ENCODE measurements at places on chromosomes 7 and 10.

DNA sequence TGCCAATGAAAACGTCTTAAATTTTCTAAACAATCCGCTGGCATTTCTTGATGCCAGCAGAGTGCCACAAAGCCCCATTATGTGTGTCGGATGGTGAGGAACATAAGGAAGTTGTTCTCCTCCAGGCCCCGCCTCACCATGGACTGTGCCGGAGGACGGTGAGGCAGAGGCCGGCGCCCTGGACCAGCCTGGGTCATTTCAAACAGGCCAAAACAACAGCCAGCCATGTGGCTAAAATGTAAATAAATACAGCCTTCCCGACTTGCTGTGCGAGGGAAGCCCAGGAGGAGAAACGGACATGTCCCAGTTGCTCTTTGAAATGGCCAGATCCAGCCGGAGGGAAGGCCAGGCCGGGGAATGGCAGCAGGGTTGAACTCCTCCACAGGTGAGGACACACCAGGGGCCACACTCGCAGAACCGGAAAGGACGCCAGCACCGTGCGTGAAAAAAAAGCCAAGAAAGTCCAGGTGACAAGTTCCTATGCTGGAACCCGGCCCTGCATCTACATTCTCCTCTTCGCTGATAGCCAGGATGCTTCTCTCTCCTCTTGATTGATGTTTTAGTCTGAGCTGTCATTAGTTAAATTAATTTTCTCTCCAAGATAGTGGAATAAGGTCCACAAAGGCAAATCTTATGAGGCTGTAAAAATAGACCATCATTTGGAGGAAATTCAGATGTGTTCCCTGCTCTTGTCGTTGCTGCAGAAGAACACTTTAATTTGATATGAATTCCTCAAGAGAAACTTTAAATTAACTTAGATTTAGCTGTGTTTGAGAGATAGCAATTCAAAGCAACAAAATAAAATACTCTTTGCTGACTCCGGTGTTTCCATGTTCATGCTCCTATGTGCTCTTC is 64.6 kb downstream of the EBF3 start:
- no peak for DNase-seq

DNA sequence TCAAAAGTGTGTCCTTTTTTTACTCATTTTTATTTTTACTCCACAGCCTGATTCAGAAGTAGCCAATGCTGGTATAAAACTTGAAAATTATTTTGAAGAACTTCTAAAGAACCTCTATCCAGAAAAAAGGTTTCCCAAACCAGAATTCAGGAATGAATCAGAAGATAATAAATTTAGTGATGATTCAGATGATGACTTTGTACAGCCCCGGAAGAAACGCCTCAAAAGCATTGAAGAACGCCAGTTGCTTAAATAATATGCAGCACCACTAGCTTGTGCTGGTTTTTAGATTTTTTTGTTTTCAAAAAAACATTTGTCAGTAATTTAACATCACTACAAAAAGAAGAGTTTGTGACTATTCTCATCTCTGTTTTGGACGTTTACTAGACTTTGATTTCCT is 116.5 kb downstream of the SVOPL start:
- DNase-seq: no peak

DNA sequence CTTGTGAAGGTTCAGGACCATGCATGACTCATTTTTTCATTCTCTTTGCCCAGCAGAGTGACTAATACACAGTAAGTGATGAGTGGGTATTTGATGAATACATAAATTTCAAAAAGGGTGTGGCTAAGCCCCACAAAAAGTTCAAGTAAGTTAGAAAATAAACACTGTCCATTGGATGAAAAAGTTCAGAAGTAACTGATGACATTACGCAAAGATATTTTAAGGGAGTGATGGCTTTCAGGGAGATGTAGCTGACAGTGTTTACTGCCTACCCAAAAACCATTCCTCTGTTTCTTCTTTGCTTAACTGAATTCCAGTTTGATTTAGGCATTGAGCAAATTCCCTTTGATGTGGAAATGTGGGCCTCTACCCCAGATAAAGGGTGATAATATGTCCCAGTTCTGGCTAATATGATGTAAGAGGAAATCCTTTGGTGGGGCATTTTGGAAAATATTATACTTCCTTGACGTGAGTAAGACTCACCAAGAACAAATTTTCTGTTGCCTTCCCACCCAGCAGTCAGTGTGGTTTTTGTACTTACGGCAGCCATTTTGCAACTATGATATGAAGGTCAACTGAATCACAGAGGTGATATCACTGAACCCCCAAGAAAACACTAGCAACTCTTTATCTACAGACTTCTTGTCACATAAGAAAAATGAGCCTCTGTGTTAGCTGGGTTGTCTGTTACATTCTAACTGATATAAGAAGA is 29.0 kb upstream of the EBLN1 start:
- no peak for DNase-seq

DNA sequence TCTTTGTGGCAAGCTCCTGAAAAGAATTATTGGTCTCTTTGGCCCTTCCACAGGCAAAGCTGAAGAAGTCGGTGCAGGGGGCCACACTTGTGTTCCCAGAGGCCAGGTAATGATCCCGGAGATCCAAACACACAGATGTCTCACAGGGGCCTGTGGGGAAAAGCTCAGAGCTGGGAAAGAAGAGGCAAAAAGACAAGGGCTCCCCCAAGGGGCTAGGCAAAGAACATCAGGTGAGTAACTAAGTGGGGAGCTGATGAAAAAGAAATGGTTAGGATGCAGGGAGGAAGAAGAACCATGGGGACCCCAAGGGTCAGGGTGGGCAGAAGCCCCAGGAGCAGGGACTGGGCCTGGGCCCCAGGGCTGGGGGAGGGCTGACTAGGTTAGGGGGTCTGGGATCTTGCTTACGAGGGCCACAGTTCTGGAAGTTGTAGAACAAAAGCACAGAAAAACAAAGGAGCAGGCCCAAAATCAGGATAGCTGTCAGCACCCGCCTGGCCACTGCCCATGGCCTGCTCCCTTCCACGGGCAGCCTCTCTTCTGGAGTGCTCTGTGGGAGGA is 1.1 kb downstream of the KEL start:
- no peak for DNase-seq

DNA sequence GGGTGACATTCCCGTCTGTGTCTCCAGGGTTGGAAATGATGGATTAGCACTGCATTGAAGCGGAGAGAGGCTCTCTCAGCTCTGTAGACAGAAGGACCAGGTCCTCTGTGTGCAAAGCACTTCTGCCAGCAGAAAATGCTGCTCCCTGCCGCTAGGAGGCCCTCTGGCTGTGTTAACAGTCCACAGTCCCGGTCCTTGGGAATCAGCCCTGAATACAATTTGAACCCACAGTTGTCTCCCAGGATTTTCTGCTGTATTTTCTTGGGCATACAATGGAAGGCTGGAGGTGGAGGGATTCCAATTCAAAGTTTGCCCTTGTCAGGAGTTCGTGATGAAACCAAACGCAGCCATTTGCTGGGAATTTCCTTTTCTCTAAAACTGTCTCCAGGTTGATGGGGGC is 205.2 kb downstream of the GLRX3 start:
- no peak for DNase-seq

GRCh38 chr10:127151981-127152699 is 44.3 kb downstream of the INSYN2A start:
- no peak for DNase-seq

DNA sequence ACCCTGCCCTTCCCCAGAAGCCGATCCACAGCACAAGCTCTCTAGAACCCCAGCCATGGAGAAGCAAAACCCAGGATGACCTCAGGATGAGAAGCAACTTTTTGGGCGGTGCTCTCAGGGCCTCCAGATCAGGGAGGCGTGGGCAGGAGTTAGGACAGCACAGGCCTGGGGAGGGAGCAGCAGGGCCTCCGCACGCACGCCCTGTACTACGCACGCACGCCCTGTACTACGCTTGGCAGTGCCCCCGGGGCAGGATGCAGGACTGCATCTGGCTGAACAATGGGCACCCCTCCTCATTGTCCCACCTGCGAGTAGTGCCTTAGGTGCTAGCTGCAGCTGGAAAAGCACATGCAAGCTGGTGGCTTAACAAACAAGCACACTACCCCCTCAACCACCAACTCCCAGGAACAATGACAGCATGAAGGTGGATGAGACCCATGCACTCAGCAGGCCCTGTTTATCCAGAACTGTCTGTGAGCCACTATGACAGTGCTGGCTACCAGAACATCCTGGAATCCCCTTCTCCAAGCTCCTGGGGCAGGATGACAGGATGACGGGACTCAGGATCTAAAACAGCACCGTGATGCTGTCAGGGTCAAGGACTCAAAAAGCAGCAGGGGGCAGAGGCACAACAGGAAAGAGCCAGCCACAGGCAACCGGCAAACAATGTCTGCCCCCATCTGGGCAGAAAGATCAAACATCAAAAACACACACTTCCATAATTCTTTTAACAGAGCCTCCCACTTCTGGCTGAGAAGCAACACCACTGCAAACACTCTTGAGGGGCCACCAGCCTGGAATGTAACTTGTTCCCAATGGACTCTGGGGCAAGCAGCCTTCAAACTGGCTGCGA is 11.8 kb downstream of the PODXL start:
- no peak for DNase-seq

- no peak for DNase-seq
Measured at GRCh38 chr10:77297393-77297739, 340.2 kb downstream of the KCNMA1 start.

GRCh38 chr7:129167817-129168216 is 20.6 kb upstream of the SMO start:
- no peak for DNase-seq

- DNase-seq: no peak
Measured at GRCh38 chr7:158473946-158474345, 113.7 kb downstream of the PTPRN2 start.

GRCh38 chr7:22645418-22646181 is 81.4 kb upstream of the IL6 start:
- DNase-seq: no peak

DNA sequence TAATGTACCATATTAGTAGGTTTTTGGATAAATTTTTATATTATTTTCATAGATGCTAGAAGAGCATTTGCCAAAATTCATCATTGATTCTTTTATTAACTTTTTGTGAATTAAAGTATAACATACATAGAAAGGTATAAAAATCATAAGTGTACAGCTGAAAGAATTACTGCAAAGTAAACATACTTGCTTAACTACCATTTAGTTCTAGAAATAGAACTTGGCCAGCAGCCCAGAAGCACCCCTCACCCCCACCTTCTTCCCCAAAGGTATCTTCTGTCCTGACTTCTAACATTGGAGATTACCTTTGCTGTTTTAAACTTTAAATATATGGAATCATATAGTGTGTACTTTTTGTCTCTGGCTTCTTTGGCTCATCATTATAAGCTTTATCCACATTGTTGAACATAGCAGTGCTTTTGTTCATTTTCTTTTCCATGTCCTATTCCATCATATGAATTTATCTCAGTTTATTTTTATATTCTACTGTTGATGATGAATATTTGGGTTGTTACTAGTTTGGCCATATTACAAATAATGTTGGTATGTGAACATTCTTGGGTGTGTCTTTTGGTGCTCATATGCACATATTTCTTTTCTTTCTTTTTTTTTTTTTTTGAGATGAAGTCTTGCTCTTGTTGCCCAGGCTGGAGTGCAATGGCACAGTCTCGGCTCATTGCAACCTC is 142.8 kb downstream of the ADK start:
- no peak for DNase-seq

GRCh38 chr10:71747551-71748523 is 25.5 kb downstream of the VSIR start:
- DNase-seq: no peak

- no peak for DNase-seq
Measured at GRCh38 chr10:64090865-64091264, 569.7 kb downstream of the REEP3 start.

DNA sequence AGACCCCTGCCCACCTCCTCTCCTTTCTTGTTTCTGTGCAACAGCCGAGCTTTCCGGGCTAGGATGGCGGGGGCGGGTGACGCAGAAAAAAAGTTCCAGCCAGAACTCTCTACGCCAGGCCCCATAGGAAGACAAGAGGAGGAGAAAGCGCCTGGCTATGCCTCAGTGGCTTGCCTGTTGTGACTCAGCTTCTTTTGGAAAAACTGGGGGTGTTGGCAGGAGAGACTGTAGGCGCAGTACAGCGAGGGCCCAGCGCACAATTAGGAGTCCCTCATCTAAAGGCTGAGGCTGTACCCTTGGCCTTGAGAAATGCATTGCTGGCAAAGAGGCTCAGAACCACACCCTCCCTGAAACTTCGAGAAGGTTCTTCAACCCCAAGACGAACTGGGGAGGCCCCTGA is 28.0 kb upstream of the KPNA7 start:
- no peak for DNase-seq

DNA sequence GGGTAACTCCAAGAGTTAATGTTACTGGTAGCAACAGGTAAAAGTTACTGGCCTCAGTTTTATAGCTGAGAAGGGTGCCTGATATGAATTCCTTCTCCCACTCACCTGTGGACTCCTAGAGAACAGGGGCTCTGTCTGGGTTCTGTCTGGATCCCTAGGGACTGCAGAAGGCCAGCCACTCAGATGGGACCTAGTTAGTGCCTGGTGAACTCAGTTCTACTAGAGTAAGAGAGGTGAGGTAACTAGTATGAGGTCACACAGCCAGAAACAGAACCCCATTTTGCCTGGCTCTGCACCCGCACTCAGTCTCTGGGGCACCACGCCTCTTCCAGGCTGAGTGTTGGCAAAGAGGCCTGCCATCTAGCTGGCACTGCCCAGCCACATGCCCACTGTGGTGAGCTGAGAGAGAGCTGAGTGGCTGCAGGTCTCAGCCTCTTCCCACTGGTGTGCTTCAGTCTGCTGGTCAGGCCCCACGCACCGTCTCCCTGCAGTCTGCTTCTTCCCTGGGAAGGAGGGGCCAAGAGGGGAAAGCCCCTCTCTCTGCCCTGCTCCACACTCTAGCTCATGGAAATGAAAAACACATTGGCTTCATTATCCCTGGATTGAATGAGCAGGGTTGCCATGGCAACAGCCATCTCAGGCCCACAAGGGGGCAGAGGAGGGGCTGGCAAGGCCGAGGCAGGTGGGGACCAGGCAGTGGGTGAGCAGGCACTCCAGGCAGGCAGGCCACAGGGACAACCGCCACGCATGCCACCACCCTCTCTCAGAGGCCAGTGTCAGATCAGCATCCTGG is 110.6 kb downstream of the ZMIZ1 start:
- DNase-seq: no peak

DNA sequence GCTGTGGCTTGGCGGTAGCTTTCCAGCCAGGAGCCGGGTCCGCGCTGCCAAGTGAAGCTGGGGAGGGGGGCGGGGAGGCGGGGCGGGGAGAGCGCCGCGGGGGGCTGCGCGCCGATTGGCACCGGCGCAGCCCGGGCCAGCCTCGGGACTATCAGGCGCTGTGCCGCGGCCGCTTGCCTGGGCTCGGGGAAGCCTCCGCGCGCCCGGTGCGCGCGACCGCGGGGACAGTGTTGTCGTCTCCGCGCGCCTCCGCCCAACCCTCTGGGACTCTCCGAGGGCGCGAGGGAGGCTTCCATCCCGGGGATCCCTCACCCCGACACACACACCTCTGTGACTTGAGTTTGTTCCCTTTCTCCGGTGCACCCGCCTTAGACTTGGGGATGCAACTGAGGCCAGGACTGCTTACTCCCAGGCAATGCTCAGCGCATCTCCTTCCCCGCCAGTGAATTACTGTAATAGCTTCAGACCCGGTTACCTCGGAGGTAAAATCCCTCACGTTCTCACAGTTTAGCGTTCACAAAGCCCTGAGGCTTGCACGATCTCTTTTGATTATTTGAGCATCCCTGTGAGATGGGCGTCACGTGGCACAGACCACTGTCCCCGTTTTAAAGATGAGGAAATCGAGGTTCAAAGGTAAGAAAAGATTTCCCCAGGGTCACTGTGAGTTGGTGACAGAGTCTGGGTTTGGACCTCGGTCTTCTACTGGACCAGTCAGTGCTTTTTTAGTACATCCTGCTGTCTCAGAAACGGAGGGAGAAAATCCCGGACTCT is at the start of gene NKX1-2:
Gene NKX1-2, minus strand, starts transcription at position 24 of the 771 bp plus-strand sequence. CDS start 92 bp downstream, outside the sequence.
- DNase-seq: no peak

GRCh38 chr7:54904986-54905385 is 113.8 kb upstream of the EGFR start:
- DNase-seq: no peak

- DNase-seq: no peak
Measured at GRCh38 chr7:16847381-16847860, 34.4 kb downstream of the AGR3 start.

Data from GM04504 (cell line).